Activated CD4-positive, CD25-positive, alpha-beta regulatory T cell treated with anti-CD3 and anti-CD28 coated beads, Interleukin-2, amount 50 U/mL, for 16 hours (primary cell): ENCODE measurements at places on chromosomes 1 and 21.
A peak's percentile ranks its signal among the peaks of the same experiment; 100 is the strongest.

- no peak for DNase-seq
Observed at GRCh38 chr1:82390627-82391026, 589.9 kb downstream of the ADGRL2 start.

DNA sequence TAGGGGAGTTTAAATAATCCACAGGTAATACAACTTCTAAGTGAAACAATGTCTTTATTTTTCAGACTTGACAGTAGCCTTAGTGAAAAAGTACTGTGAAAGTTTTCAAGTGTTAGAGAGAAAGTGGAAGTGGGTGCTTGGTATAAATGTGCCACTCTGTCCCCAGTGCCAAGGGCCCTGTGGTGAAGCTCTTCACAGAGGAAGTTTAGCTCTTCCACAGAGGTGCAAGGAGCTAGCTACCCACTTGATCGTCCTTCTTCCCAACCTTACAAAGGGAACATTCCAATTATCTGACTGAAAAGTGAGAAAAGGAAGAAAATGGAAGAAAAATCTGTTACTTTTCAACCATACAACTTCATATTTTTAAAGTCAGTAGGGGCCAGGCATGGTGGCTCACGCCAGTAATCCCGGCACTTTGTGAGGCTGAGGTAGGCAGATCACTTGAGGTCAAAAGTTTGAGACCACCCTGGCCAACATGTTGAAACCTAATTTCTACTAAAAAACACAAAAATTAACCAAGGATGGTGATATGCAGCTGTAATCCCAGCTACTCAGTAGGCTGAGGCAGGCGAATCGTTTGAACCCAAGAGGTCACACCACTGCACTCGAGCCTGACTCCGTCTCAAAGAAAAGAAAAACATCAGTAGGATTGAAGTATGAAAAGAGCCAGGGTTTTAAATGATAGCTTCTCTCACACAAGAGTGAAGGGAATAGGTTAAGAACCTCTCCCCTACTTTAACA, 41.0 kb upstream of the PTPRC start:
- DNase-seq, result no peak

DNA sequence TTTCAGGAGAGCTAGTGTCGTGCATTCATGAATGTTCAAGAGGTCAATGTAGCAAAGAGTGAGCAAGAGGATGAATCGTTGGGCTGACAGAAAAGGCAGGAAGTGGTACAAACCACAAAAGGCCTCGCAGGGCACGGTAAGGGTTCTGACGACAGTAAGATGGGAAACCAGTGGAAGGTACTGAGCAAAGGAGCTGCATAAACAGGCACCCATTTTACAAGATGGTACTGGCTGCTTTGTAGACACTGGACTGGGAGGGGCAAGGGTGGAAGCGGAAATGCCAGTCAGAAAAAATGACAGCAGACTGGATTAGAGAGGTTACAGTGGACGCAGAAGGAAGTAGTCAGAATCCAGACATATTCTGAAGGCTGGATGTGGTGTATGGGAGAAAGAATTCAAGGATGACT, 123.5 kb downstream of the PTPN14 start:
- peak; percentile 14 for DNase-seq

DNA sequence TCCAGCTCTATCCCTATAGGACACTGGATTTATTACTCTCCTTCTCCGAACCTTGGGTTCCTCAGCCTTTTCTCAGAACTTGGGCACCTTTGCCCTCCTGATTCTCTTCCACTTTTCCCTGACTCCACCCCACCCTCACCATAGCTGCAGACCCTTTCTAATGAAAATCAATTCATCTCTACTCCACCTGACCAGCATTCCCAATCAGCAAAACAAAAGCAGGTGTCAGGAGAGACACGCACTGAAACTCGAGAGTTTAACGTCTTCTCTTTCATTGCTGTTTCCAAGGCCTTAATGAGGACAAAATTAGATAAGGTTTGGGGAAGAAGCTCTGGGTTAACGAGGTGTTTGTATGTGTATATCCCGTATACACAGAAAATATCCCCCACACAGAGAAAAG, 208.8 kb downstream of the PLPP3 start:
- no peak for DNase-seq

- DNase-seq, result no peak
Observed at GRCh38 chr1:232016616-232017015, 390.0 kb downstream of the DISC1 start.

GRCh38 chr1:198904321-198904720, 265.5 kb downstream of the PTPRC start:
- no peak for DNase-seq

DNA sequence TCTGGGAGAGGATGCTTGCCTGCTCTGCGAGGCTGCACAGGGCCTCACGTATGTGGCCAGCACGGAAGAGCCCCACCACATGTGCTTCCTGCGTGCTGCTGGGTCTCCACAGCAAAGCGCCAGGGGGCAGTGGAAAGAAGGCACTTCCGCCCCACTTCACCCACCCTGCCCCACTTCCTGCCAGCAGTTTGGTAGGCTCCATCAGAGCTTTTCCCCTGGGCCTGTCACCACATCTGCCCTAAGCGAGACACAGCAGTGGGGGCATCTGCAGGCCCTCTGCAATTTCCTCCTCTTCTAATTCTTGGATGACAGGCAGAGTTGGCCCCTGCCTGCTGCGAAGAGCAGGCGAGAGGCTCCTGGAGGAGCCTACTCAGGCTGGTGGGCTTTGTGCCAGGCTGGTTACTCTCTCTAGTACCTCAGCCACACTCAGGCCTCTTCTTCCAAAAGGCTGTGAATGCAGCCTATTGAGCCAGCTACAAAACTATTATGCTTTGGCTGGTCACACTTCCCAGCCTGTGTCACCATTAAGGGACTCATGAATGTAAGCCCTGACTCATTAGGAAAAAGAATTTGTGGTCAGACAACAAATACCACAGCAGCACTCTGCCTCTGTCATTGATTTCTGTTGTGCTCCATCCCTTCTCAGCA, 25.0 kb downstream of the CD244 start:
- DNase-seq, result peak; percentile 58

DNA sequence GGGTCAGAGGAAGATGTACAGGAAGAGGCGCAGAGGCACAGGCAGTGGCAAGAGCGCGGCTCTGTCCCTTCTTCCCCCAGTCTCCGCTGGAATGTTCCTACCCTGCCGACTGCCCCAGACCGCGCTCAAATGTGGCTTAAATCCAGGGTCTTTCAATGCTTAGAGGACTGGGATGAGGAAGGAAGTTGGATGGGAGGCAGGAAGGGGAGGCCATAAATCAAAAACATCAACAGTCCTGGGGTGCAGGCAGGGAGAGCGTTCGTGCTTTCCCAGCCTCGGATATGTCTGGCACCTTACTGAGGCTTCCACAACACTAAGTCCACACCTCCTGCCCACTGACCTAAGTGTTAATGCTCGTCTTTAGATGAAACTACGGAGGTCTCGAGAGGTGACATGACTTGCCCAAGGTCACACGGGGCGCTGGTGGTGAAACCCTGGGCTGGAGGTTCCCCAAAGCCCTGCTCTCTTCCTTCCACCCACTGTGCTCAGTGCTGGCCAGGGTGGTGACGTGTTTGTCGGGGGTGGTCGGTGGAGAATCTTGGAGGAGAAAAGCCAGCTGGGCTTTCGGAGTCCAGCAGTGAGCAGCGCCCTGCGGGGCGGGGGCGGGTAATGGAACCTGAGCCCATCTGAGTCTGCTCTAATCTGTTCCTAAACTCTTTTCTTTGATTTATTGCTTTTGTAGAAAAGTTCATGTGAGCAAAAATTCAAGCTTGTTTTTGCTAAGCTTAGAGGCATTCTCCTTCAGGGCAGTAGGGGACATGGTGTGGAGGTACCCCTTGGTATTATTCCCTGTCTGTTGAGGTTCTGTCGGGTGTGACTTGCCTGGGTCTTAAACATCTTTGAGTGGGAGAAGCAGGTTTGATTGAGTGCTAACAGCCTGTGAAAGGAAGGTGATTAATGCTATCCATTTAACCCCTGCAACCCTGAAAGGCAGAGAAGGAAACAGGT, 708 bp downstream of the CDA start:
- DNase-seq, result no peak
